ENCODE measurements at places on chromosomes 11 and 22. TPM values are rescaled to one million over a fixed set of nuclear protein-coding genes. Genes with fewer than 3 reads are reported as not detected.

DNA sequence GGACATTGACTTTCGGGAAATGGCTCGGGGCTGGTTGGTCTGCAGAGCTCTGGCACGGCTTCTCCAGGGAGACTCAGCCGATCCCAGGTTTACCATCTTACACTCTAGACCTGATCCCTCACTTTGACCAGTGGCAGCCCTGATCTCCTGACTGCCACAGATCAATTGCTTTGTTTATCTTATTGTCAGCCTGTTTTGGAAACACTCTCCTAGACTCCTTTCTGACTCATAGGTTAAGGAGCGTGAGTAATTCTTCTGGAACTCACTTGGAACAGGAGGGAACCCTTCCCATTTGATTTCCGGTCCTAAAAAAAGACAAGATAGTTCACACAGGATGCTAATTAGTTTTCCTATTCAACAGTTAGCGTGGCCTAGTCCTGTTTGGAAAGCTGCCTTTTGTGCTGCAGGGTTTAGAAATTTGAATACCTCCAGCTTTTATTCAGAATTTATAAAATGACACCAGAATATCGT lies 16.0 kb upstream of the BMAL1 start:
- DNase-seq, result no peak

- DNase-seq, result no peak
Observed at GRCh38 chr11:12211331-12212065, 101.1 kb downstream of the MICAL2 start.

Gene CCDC87
- 0.88 TPM for total RNA-seq

Gene FGF4
- 0.59 TPM for total RNA-seq

DNA sequence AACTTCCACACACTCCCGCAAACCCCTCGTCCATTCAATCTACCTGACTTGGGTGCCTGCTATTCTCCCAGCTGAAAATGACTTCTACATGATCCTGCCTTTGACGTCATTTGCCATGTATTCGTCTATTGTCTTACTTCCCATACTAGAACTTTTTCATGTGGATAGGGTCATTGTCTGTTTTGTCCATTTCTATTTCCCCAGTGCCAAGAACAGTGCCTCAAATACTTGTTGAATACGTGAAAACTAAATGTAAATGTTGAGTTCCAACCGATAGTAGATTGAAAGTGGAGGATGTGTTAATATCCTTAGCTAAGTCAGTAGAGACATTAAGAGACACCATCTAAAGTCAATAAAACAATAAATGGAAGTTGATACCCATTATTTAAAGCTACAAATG lies 935 bp downstream of the TRIM68 start:
- no peak for DNase-seq

Gene FUT4
- 5.4 TPM for total RNA-seq

DNA sequence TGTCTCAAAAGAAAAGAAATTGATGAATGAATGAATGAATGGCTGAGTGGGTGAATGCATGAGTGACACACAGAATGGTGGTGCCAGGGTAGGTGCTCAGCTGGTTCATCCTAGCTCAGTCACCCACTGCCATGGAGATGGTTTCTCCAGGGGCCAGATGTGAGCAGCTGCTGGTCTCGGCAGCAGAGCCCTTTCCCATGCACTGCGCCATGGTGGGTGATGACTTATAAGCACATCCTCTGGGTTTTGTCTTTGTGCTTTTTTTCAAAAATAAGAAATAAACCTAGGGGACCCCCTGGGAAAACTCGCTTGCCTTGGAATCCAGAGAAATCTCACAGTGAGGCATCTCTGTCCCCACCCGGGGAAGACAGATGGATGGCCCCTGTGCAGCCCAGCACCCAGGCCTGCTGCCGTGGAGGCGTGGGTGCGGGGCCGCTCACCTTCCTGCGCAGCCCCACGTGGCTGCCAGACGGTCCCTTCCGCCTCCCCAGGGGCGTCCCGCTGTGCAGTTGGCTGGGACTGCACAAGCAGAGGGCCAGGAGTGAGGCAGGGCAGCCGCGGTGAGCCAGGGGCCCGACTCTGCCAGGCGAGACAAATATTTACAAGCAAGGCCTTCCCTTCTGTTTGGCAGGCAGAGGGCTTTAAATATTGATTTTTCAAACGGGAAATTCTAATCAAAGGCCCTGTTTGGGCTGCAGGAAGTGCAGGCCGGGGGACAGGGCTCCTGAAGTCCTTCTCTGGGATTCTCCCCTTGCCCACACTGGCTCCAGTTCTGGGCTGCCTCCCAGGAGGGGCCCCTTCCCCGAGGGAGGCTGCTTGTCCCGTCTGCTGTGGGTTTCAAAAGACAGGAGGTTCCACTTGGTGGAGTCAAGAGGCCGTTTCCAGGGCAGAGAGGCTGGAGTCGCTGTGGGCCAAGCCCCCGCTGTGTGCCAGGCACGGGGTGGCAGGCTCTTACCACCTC lies 24.3 kb downstream of the MPPED1 start:
- peak; percentile 27 for DNase-seq

GRCh38 chr11:15341587-15341986 lies 226.9 kb downstream of the INSC start:
- DNase-seq, result no peak

- no peak for DNase-seq
Observed at GRCh38 chr22:30582788-30583545, 8.5 kb upstream of the GAL3ST1 start.

Gene POU2AF2
- total RNA-seq, result not detected

Gene ASPHD2
- total RNA-seq, result 8.5 TPM

Gene OR52E5
- not detected for total RNA-seq

Gene YPEL1
- total RNA-seq, result 5.4 TPM

All from H9 (cell line).